GM12865 (cell line): ENCODE measurements at places on chromosomes 16 and 17.

DNA sequence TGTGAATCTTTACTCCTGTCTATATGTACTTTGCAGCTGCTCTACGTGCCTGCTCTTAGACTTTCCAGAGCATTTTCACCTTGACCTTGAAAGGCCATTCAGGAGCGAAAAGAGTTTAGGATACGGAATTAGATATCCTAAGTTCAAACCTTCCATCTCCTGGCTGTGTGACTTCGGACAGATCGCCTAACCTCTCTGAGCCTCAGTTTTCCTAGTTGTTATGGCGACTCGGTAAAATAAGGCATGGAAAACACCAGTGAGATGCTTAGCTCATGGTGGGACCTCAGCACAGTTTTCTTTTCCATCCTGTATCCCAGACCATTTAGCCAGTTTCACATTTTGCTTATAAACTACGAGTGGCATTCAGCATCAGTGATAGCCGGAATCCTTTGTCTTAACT, 233.7 kb downstream of the RBFOX1 start:
- no peak for DNase-seq

DNA sequence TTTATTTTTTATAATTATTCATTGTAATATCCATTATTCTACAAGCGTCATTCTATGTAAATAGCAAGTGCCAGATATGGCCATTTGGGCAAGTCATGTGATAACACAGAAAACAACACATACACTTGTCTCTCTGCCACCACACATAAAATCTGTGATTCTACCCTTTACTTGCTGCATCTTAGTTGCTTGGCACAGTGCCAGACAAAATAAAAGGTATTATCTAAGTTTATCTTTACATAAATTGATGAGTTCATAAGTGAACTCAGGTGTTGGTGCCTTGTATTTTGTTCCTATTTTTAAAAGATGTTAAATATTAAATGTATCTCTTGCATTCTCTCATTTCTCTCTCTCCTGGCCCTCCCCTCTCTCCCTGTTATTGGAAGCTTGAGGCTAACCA, 1458.7 kb downstream of the CDH11 start:
- no peak for DNase-seq

- DNase-seq, result no peak
Observed at GRCh38 chr17:52823155-52823554, 664.6 kb upstream of the CA10 start.

GRCh38 chr16:57645691-57646387, 17.4 kb downstream of the ADGRG1 start:
- no peak for DNase-seq

- DNase-seq, result no peak
Observed at GRCh38 chr16:53962041-53962440, 258.1 kb downstream of the FTO start.

- DNase-seq, result no peak
Observed at GRCh38 chr17:18019838-18020154, 19.2 kb downstream of the ATPAF2 start.

GRCh38 chr17:57563958-57564357, 181.1 kb downstream of the CCDC182 start:
- DNase-seq, result no peak

- DNase-seq, result no peak
Observed at GRCh38 chr17:9446528-9446927, 129.1 kb downstream of the STX8 start.

- DNase-seq, result no peak
Observed at GRCh38 chr17:12415031-12415430, 250.7 kb upstream of the MYOCD start.

DNA sequence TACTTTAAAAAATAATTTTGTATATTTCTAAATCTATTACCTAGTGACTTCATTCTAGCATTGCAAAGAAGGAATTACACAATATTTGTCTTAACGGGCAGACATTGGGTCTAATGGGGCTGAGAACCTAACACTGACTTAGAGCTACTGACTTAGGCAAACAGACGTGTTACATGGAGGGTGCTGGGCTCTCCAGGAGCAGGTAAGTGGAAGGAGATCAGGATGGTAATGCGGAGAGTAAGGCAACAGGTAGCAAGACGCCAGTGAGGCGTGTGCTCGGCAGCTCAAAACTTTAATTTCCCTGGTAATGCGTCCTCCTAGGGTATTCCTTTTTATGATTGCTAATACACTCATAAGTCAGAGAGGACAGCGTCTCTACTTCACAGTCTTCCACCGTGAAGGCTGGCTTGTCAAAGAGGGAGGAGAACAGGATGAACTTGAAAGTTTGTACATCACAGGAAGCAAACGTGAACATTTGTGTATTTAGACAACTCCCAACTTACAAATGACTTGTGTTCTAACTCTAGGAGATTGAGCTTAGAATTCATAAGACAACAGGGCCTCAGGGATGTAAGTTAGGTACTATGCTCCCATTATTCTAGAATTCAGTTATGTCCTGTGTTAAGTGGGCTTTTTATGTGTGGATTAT, 4.6 kb downstream of the KRT28 start:
- DNase-seq, result no peak

GRCh38 chr17:27601069-27601974, 29.7 kb upstream of the LGALS9 start:
- peak; percentile 82 for DNase-seq

DNA sequence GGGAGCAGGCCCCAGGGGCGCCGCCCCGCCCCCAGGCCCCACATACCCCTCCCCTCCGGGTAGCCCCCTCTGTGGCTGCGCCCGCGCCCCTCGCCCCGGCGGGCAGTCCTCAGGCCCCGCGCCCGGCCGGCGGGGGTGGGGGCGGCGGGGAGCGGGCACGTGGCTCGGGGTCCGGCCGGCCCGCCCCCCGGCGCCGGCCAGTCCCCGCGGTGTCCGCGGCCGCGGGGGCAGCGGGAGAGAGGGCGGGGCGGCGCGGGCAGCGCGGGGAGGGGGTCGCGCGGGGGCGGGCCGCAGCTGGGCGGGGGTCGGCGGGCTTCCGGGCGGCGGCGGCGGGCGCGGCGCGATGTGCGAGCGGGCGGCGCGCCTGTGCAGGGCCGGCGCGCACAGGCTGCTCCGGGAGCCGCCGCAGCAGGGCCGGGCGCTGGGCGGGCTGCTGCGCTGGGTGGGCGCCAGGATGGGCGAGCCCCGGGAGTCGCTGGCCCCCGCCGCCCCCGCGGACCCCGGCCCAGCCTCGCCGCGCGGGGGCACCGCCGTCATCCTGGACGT, 335 bp downstream of the NECAB2 start:
- no peak for DNase-seq

GRCh38 chr16:78553268-78554039, 454.0 kb downstream of the WWOX start:
- no peak for DNase-seq

DNA sequence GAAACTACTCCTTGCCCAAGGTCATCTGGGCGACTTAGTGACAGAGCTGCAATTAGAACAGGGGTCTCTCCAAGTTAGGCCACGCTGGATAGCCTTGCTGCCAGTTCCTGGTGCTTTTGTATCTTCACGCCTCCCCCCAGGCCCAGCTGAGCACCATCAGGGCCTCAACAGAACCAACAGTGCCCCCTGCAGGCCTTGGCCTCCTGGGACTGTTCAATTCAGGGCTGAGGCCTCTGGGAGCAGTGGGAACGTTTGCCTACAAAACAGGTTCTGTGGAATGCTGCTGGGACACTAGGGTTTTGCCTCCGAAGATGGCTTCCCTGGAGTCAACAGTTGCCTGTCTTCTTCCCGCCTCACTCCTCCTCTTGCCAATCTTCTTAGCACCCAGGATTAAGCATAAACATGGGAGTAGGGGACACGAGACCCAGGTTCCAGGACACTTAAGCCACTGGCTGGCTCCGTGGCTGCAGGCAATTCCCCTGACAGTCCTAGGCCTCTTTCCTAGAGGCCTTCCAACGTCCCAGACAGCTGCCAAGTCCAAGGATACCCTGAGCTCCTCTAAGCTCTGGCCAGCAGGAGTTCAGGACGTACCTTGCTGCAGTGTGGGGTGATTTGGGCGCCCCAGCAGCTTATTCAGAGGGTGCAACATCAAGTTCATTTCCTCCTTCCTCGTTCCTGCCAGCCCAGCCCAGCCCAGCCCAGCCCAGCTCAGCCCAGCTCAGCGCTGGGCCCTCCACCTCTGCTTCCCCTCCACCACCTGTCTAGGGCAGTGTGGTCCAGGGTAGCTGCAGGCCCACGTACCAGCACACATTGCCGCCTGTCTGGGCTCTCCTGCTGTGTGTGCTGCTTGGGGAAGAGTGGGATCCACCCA, 246.6 kb upstream of the RPL38 start:
- DNase-seq, result peak; percentile 55

DNA sequence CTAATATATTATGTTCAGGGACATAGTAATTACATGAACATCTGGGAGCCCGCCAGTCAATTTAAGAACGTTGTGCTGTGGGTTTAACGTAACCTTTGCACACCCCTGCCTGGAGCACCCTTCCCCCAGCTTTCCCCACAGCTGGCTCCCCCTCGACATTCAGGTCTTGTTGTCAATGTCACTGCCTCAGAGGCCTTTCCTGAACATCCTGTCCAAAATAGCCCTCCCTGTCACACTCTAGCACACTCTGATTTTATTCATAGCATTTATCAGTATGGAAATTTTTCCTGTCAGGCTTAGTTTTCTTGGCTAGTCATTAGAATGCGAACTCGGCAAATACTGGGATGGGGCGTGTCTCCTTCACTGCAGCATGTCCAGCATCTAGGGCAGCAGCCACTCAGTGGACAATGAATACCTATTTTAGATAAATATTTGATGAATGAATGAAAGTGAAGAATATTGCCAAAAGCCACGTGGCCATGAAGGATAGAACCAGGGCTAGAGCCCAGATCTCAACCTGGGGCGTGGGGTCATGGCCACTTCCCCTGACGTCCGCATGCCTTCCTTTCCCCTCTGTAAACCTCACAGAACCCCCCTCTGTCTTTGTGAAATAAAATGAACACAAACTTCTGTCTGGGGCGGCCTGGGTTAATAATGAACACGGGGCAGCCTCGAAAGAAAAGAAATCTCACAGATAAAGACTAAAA, 10.5 kb downstream of the PIK3R6 start:
- DNase-seq, result peak; percentile 75

- DNase-seq, result no peak
Observed at GRCh38 chr16:61944004-61944403, 92.2 kb downstream of the CDH8 start.

GRCh38 chr16:24125214-24125613, 130.9 kb upstream of the CACNG3 start:
- no peak for DNase-seq

GRCh38 chr16:30977502-30977901, 7.5 kb upstream of the HSD3B7 start:
- DNase-seq, result no peak

GRCh38 chr17:15123593-15124263, 141.4 kb downstream of the PMP22 start:
- DNase-seq, result no peak

DNA sequence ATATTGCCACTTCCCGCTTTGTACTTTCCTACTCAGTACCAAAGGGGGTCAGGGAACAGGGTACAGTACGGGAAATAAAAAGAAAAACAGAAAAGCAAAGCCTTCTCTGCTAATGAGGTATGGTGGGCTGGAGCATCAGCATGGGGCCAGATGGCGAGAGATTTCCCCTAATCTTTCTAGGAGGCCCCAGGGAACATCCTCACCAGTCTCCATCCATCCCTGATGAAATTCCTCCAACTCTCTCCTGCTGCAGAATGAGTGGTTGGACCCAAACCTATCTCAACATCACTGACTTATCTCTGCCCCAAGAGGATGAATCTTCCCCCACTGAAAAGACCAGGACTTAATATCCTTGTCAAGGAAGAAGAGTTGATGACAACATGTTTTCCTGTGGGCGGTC, 185.6 kb downstream of the C16orf78 start:
- no peak for DNase-seq

DNA sequence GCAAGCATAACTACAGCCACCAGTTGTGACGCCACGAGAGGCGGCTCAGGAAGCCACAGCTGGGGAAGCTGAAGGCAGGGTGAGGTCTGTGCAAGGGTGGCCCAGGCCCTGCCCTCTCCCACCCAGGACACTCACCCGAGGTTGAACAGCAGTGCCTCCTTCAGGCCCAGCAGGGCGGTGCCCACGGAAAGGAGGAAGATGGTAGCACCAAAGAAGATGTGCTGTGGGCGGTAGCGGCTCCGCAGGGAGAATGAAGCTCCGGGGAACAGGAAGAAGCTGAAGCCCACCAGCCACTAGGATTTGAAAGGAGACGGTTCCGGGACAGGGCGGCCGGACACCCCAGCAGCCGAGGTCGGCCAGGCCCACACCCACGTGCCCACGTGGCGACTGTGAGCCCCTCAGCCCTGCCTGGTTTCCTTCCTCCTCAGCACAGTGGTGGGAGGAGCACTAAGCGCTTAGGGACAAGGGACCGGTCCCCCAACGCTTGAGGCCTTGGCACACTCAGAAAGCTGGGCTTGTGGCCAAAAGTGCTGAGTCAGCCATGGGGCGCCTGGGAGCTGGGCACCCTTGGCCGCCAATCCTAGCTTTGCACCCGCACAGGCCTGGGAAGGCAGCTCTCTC, 11.0 kb downstream of the CYB561 start:
- DNase-seq, result no peak

DNA sequence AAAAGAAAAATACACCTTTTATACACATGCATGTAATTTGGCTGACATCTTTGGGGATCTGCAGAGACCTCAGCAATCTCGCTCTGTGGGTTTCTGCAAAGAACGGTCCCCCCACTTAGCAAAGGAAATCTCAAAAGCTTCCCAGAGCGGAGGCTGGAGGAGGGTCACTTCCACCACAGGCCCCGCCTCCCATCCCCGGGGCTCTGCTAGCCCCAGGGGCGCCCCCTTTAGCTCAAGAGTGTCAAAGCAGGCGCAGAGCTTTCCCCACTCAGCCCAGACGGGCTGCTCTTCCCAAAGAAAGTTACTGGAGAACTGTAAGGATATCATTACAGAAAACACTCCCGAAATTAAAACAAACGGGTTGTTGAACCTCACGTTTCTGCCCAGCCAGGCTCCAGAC, 11.4 kb downstream of the SLC13A5 start:
- peak; percentile 37 for DNase-seq

DNA sequence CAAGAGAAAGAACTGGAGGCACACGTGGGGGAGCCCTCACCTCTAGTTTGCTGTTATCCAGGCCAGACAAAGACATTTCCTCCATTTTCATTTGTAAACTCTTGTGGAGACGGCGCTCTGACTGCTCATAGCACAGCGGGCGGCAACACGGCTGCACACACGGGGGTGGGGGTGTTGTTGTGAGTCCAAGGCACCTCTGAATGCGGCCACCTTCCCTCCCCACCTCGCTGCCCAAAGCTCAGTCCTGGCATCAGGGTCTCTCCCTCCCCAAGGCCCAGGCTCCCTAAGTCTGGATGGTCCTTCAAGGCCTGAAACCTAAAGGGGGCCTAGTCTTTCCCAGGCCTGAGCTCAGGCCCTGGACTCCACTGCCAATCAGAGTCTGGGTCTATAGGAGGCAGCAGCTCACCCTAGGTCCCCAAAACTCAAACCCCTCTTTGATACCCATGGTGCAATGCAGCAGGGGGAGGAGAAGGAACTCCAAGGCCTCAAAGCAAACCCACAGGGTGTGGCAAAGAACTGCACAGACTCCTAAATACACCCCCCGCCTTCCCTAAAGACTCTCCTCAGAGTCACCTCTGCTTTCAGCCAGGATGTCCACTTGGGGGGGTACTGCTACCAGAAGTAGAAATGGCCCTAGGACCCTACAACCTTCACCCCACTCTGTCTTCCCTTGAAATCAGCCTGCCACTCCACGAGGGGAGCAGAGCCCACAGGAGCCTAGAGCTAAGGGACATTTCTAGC, 1.5 kb downstream of the ATXN7L3 start:
- peak; percentile 85 for DNase-seq

GRCh38 chr17:42908872-42909700, 8.5 kb downstream of the G6PC1 start:
- DNase-seq, result no peak
